ENCODE measurements at places on chromosomes 3 and 15.
A peak's percentile ranks its signal among the peaks of the same experiment; 100 is the strongest.

DNA sequence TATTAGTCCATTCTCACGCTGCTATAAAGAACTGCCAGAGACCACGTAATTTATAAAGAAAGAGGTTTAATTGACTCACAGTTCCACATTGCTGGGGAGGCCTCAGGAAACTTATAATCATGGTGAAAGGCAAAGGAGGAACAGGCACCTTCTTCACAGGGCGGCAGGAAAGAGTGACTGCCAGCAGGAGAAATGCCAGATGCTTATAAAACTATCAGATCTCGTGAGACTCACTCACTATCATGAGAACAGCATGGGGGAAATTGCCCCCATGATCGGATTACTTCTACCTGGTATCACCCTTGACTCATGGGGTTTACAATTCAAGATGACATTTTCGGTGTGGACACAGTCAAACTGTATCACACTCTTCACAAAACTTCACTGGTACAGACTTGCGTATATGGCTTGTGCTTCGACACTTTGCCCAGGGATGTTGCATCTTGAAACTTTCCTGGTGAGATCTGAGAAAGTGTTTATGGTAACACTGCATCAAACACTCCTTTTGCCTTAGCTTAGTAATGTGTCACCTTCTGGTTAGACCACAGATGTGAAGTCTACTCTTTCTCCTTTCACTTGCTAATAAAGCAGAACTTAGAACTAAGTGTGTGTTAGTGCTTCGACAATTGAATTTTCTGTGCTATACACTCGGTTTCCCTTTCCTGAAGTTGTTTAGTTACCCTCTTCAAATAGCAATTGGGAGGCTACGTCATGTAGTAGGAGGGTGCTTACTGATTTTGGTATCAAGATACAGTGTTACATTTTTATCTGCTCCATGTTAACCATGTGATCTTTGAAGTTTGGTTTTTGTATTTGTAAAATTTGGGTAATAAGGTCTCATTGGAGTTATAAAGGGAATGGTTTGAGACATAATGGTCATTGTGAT, 185.7 kb downstream of the LPP start:
- no peak for DNase-seq

DNA sequence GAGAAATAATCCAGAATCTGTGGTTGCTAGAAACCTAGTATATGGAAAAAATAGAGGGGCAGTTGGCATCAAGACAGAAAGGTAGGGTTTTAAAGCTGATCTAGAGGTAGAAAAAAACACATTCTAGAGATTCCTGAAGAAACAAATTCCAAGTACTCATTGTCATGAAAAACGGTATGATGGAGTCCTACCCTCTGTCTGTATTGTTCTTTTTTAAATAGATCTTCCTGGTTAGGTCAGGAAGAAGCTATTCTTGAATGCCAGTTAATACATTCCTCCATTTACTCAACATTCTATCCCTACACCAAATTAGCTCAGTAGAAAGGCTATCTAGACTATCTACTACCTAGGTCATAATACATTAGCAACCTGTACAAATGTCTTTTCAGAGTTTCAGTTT, 364.7 kb downstream of the FHIT start:
- no peak for DNase-seq

GRCh38 chr3:180563406-180563805, 38.6 kb upstream of the TTC14 start:
- DNase-seq: no peak

- DNase-seq: no peak
Observed at GRCh38 chr3:121916189-121916588, 22.0 kb downstream of the SLC15A2 start.

GRCh38 chr15:63407612-63408011, 26.0 kb upstream of the CA12 start:
- DNase-seq: peak; percentile 26

DNA sequence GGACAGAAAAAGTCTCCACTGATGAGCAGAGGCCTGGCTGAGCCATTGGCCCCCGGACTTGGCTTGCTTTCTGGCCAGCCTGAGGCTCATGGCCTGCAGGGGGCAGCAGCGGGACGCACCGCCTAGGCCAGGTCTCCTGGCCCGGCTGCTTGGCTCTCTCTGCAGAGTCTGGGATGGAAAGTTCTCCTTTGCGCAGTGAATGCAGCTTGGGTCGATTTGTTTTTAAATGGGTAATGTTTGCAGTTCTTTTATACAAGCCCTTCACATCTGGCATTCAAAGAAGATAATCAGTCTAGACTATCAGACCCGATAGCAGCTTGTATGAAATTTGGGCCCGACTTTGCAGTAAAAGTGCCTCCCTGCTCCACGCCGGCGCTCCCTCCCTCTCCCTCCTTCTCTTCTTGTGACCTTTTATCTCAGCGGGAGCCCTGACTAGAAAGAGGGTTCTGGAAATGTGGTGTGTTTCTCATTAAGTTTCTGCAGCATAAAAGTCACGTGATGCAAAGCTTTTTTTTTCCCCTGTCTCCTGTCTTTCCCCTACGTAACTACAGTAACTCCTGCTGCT, 59.9 kb downstream of the ZNF621 start:
- peak; percentile 61 for DNase-seq

GRCh38 chr3:45187694-45188141, 38.4 kb downstream of the TMEM158 start:
- no peak for DNase-seq

- no peak for DNase-seq
Observed at GRCh38 chr3:166713787-166714186, 666.3 kb downstream of the ZBBX start.

- DNase-seq: no peak
Observed at GRCh38 chr3:93867425-93867824, 106.3 kb downstream of the PROS1 start.

GRCh38 chr3:52469001-52469400, 13.6 kb downstream of the NISCH start:
- no peak for DNase-seq

All from NCI-H1092 treated with DMSO at 0.1 percent for 48 hours (cell line).